ENCODE measurements at places on chromosomes 1 and 21. TPM values are rescaled to one million over a fixed set of nuclear protein-coding genes. Genes with fewer than 3 reads are reported as not detected.

Gene APOBEC4
- total RNA-seq, result not detected

Gene TNFRSF9
- 0.03 TPM for total RNA-seq

Gene RGS7
- 0.18 TPM for total RNA-seq

Gene PLXNA2
- 9.3 TPM for total RNA-seq

Gene TMEM234
- total RNA-seq, result 4.8 TPM

Gene APCS
- 1,727 TPM for total RNA-seq

Gene PBXIP1
- 21.3 TPM for total RNA-seq

Gene SHISAL2A
- 0.23 TPM for total RNA-seq

Gene FLVCR1
- 0.93 TPM for total RNA-seq

Gene MYOM3
- total RNA-seq, result 0.08 TPM

Gene CD52
- 3.0 TPM for total RNA-seq

Gene OR2T1
- not detected for total RNA-seq

Gene GUCA2A
- total RNA-seq, result not detected

Gene ZNF648
- 0.81 TPM for total RNA-seq

Gene CCDC185
- not detected for total RNA-seq

Gene CD53
- total RNA-seq, result 9.3 TPM

Gene TRNP1
- 2.8 TPM for total RNA-seq

Gene IL10
- 0.18 TPM for total RNA-seq

Gene HUNK
- total RNA-seq, result 0.55 TPM

Gene C8B
- 288 TPM for total RNA-seq

Gene SOX13
- 33.8 TPM for total RNA-seq

Gene KIF21B
- 0.93 TPM for total RNA-seq

Gene CR2
- 0.08 TPM for total RNA-seq
